ENCODE measurements at places on chromosomes 3 and 15.

GRCh38 chr3:125152951-125153350 is 59.6 kb downstream of the SLC12A8 start:
- no peak for DNase-seq

DNA sequence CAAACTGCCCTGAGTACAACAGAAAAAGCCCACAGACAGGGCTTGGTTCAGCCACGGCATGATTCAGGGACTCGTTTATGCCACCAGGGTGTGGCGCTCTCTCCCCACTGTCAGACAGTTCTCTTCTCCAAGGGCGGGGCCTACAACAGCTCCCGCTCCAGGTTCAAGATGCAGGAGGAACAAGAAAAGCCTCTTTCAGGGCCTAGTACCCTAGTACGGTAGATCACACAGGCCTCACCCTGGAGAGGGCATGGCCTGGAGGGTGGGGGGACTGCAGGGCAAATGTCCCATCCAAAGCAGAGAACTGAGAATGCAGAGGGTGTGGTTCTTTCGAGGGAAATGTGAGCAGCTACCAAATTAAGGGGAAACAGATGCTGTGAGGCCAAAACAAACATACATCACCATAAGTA is 12.0 kb downstream of the MESD start:
- peak; percentile 47 for DNase-seq

GRCh38 chr3:169846458-169847193 is 23.1 kb downstream of the LRRC31 start:
- DNase-seq, result peak; percentile 82

DNA sequence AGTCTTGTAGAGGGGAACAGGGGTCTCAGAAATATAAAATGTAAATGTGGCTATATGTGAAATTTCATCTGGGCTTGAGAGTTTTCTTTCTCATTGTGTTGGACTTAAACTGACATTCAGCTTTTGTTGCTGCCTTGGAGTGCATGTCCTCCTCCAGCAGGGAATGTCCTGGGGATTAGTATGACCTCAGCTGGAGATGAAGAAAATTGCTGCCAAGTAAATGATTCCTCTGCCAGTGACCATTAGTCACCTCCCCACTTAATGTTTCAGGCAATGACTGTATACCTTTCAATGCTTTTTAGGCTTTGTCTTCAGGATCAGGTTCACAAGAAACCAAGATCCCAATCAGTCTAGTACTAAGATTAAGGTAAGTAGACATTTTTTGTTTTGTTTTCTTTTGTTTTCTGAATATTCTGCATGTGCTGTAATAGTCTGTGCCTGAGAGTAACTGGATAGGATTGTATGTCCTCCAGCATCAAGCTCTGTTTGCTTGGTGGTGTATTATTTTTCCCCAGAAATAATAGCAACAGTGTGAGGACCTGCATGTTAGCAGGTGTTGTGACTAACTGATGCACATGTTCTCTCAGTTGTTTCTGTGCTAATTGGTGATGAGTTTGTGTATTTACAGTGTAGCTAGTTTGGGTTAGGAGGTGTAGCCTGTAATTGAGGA is 18.1 kb upstream of the SLC22A13 start:
- DNase-seq, result peak; percentile 92

- DNase-seq, result no peak
Measured at GRCh38 chr15:99443768-99444446, 121.9 kb upstream of the MEF2A start.

GRCh38 chr15:68372291-68372811 is 59.6 kb downstream of the ITGA11 start:
- DNase-seq, result peak; percentile 18

- no peak for DNase-seq
Measured at GRCh38 chr3:189699885-189700284, 68.7 kb downstream of the TP63 start.

- DNase-seq, result peak; percentile 96
Measured at GRCh38 chr15:62119227-62119864, 45.7 kb downstream of the C2CD4B start.

DNA sequence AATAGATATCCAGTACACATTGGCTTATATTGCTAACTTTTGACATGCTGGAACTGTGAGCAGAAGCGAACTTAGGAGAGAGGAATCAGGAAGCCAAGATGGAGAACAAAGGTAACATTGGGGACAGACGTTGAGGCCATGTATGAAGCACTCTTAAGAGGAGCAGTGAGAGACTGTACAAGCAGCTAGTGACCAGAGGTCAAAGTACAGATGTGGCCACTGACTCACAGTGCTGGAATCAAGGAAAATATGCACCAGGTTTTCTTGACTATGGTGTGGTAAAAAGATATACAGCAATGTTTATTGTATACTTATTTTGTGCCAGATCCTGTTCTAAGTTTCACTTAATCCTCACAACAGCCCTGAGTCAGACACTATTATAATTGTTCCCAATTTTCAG is 2.0 kb upstream of the IL20RB start:
- peak; percentile 89 for DNase-seq

DNA sequence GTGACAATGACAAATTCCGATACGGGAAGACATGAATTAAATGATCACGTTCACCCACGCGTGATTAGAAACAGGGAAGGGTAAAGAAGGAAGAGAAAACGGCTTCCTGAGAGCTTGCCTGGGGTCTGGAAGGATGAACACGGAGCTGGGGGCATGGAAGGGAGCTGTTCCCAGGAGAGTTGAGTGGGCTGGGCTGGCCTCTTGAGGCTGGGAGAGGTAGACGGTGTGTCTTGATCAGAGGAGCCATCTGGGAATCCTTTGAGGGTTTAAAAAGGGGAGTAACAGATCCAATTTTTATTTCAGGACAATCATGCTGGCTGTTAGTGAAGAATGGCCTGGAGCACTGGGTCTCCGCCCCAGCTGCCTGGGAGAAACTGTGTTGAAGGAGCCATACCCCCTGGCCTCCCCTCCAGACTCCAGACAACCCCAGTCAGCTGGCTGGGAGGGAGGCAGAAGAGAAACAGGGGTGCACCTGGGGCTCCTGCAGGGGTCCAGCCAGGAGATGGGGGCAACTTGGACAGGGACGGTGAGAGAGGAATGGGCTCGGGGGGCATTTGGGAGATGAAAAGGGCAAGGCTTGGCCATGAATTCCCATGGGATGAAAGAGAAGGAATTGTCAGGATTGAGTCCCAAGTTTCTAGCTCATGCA is 53.6 kb upstream of the CGNL1 start:
- no peak for DNase-seq

DNA sequence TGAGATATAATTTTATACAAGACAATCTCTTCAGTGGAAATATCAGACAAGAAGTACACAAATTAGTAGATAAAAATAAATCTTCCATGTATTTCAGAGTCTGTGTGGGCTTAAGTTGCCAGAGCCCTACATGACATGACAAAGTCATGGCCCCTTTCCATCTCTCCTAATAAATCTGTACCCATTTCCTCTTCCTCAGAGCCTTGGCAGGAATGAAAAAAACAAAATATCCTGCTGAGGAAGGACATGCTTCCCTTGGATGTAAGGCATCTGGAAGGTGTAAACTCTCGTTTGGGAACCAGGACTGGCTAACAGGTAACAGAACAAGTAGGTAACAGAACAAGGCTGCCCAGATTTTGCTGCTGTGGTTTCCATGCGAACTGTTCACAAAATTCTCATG is 148.1 kb downstream of the SNRK start:
- DNase-seq, result no peak

- no peak for DNase-seq
Measured at GRCh38 chr3:144032531-144033239, 61.1 kb downstream of the DIPK2A start.

DNA sequence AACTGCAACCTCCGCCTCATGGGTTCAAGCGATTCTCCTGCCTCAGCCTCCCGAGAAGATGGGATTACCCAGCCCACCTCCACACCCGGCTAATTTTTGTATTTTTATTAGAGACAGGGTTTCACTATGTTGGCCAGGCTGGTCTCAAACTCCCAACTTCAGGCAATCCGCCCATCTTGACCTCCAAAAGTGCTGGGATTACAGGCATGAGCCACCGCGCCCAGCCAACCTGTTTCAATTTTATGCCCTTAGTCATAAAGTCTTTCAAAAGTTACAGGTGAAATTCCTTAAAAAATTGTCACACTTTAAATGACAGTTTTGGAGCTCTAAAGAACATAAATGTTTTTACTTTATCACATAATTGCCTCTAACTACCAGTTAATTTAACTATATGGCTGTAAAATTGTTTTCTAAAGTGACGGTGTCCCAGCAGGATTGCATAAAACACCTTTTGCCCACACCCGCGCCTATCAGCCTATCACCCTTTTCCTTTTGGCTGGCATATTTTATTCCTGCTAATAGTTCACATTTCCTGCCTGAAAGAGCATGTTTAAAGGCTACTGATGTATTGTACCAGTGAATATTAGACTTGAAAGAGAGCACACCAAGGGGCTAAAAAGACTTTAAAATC is 164.2 kb upstream of the SEMA6D start:
- DNase-seq, result no peak

DNA sequence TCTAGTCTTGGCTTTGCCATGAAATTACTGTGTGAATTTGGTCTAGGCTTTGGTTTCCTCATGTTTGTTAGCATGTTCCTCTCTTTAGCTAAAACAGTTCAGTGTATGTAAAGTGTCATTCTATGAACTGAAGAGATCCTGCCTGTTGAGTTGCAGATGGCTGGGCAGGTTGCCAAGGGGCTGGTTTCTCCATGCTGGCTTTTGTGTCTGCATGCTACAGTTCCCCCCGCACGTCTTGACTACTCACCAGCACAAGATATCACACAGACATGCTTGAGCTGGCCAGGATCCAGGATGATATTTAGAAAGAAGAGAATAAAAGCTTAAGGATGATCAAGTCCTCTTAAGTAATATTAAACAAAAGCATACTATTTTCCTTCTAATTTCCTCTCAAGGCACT is 90.2 kb downstream of the CERS3 start:
- no peak for DNase-seq

- peak; percentile 73 for DNase-seq
Measured at GRCh38 chr3:123818921-123819429, 65.2 kb downstream of the MYLK start.

DNA sequence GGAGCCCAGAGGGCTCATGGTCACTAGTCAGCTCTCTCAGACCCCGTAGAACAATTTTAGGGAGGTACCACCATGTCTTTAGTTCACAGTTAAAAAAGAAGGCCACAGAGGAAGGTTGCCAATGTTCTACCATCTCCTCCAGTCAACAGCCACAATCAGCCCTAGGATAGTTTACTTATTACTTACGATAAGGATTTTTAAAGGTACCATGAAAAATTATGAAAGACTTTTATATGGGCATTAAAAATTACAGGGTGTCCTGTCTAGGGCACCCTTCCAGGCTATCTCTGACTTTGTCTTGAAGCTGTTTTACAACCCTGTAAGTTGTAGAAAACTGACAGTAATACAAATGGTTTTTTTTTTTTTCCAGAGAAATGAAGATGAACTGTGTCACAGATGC is 57.9 kb downstream of the CAPN7 start:
- no peak for DNase-seq

DNA sequence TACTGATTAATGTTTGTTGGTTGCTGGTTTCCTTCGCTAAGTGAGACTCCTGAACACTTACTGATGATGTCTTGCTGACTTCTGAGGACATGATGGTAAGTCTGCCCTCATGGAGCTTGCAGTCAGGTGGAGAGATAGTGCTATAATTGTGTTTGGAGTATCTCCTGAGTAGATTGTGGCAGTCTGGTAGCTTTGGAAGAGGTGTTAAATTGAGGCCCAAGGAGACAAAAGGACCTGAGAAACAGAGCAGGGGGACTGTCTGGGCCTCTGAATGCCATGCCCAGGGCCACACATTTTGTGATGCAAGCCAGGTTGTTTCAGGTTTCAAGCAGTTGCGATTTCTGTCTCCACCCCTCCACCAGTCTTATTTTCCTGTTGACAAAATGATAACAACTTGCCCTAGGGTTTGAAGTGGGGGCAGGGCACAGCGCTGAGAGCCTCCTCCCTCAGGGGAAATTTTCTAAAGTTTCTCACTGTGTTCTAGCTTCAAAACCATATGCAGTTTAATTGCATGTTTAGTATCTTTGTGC is 16.7 kb downstream of the SMAD3 start:
- no peak for DNase-seq

DNA sequence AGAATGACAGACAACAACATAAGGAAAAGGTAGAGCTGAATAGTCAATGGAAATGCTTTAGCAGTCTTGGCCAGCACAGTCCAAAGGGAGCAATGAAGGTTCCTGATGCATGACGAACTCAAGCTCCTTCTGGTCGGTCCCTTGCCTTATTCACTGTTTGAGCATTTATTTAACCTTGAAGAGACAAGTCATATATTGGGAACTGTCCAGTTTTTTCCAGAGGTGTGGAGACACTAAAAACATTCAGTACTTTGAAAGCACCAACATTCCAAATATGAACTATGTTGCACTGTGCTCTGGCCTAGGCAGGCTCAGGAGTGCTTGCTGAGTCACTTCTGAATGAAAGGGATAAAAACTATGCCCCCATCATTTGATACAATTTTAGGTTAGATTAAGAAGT is 384.8 kb downstream of the MECOM start:
- no peak for DNase-seq

DNA sequence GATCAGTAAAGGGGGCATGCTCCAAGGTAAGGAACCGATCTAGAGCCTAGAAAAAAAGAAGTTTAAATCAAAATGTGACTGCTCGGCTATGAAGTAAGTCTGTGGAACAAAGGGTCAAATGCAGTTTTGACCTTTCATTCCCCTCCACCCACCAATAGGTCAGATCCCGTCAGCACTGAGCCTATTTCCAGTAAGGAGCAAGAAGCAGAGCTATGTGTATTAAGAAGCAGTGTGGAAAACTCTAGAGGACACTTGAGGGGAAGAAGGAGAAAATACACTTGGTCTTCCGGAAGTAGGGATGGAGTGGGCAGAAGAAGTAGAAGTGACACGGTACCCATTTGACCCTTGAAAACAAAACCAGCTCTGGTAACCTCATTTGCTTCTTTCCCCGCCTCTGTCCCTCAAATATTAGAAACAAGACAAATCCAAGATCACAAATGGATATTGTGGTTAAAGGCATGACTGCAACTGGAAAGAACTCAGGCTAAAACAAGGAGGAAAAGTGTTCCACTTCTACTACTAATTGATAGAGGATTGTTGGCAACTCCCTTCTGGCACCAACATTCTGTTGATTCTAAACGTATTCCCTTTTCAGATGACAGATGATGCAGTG is 888.3 kb upstream of the NR2F2 start:
- DNase-seq, result no peak

All from HFFc6 (cell line).